ENCODE measurements at places on chromosomes 11 and 22.
A peak's percentile ranks its signal among the peaks of the same experiment; 100 is the strongest.

GRCh38 chr11:15195454-15196200 lies 80.9 kb downstream of the INSC start:
- no peak for DNase-seq

- peak; percentile 45 for DNase-seq
Observed at GRCh38 chr11:15101072-15101709, 13.5 kb upstream of the INSC start.

DNA sequence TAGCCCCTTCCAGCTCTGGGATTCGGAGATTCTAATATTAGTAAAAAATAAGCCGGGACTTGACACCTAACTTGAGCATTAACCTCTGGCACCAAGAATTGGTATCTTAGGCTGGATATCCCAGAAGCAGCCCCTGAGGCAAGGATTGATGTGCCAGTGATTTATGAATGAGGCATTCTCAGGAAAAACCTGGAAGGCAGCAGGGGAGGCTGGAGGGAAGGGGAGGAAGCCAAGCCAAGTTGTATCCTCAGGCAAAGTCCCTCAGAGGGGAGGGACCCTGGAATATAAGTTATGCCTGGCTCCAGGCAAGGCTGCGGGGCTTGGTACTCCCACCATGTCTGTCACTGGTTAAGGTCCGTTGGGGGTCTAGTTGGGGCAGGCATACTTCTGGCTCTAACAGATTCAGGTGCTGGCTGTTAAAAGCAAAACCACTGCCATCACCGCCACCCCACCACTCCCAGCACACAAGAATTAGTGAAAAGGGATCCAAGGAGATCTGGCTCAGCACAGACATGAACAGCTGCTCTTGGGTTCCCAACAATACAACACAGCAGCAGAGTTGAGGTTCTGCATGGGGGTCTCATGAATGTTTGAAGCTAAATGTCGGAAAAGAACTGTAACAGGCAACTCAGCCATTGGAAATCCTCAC lies 29.8 kb downstream of the LMO2 start:
- no peak for DNase-seq

- DNase-seq = no peak
Observed at GRCh38 chr22:23823331-23823791, 15.4 kb downstream of the DERL3 start.

DNA sequence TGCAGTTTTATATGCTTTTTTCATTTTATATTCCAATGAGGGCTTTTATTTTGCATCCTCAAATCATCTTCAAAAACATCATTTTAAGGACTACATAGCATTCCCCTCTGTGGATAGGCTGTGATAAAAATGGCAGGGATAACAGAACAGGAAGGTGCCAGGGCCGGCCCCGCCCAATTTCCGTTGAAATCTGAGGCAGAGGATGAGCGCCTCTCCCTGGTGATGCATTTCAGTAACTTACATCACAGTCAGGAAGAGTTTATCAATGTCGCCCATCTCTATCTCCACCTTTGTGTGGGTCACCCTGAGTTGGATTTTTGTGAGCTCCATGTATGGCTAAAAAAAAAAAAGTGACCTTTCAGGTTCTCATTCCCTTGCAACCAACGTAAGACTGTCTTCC lies 201.6 kb downstream of the DSCAML1 start:
- DNase-seq = no peak

DNA sequence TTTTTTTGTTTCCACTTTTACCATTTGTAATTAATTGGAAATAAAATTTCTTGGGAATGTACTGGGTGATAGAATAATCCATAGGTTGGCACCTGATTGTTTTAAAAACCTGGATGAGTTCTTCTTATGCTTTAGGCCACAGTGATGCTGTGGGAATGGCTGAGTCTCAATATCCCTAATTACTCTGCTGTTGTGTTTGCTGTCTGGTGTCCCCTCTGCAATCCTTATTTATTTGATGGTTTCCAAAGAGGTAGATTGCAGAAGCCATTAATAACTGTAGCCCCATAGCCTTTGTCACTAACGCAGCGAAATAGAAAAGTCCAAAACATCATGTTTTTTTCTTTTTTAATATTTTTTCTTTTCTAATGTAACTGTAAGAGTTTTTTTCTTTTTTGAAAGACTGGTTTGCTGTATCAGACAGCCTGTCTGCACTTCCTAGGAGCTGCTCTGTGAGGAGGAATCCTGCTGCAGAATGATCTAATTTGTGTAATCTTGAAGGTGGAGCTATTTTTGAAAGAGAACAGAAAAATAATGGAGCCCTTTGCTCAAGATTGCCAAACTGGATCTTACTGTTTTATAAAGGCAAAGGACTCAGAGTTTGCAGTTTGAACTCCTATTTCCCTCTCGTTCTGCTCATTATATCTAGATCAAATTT lies 14.9 kb downstream of the PACS1 start:
- peak; percentile 66 for DNase-seq

GRCh38 chr11:108824545-108824944 lies 159.7 kb downstream of the DDX10 start:
- no peak for DNase-seq

GRCh38 chr11:5701055-5701577 lies 11.5 kb downstream of the TRIM22 start:
- DNase-seq = no peak

DNA sequence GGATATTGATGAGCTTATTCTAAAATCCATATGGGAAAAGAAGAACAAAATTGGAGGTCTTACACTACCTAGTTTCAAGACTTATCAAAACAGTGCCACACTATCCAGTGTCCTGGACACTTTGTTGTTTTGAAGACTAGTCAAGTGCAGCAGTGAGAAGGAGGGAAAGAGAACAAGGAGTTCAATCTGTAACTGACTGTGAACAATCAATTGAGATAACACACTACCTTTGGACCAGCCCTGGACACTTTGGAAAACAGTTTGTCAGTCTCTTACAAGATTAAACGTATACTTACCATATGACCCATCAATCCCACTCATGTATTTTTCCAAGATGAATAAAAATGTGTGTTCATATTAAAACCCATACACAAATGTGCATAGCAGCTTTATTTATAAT lies 10.0 kb upstream of the CSTF3 start:
- DNase-seq = no peak
